ENCODE measurements at places on chromosomes 1 and 21. TPM values are rescaled to one million over a fixed set of nuclear protein-coding genes. Genes with fewer than 3 reads are reported as not detected.
A peak's percentile ranks its signal among the peaks of the same experiment; 100 is the strongest.

DNA sequence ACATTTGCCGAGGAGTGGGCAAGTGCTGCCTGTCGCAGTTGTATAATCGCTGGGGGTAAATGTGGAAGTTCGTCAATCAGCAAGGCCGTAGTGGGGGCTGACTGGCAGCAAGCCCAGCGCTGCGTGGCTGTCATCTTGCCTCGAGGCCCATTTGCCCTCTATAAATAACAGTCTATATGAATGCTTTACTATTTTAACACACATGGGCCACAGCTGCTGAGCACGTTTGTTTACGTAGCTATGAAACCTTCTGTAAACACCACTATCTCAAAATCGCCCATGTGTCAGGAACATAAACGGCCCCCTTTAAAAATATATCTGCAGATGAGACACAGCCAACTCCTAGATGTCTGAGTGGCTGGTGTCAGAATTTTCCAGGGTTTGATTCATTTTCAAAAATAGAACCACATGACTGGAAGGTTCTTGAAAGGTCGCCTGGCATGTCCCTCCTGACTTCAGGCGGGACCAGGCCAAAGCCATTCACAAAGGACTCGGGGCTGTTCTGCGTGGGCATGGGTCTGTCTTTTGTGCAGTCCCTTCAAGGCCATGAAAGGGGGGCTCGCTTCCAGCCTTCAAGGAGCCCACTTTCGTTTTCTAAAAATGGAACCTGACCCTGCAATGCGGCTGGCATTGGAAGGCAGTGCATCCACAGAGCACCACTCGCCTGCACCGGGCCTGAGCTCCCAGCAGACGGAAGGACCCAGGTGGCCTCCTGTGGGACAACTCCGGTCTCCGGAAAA, 205.5 kb downstream of the KCNJ6 start:
- no peaks in the 10 kb centered on the region for H3K27me3 ChIP-seq
- peaks cover 15% of the 10 kb centered on the region for H3K4me1 ChIP-seq
- no peak overlapping the region for H3K4me3 ChIP-seq
- no peaks in the 10 kb centered on the region for H3K36me3 ChIP-seq

DNA sequence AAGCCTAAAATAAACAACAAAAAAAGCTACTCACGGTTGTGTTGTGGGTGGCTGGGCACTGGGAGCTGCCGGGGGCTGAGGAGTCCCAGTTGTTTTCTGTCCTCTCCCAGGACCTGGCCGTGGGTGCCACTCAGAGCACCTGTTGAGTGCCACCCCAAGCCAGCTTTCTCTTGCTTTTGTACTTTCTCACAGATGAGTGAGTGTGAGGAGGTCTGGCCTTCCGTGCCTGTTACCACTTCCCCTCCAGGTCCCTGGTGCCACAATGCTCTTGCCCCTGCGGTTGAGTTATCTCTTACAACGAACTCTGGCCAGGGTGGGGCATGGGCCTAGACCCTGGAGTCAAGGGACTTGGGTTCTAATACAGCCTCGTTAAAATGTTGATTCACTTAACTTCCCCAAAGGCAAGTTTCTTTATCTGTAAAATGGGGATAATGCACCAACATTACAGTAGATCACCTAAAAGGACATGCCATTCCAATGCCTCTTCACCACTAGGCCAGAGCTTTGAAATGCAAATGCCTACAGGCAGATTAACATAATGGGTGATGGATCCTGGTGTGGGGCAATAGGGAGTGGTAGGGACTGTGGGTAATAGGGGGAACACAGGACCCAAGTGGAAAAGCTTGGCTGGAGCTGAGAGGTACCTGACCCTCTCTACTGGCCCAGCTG, at the start of gene CNR2:
Gene CNR2 (minus strand): TSS at position 151 of the 669 bp plus-strand sequence. CDS start 37,745 bp downstream, outside the sequence.
- no peaks in the 10 kb centered on the region for H3K36me3 ChIP-seq
- no peaks in the 10 kb centered on the region for H3K27me3 ChIP-seq
- H3K4me3 ChIP-seq: no peak within 1 kb of the TSS
- no peak for DNase-seq
- H3K27ac ChIP-seq: no peak within 1 kb of the TSS
- H3K4me1 ChIP-seq: no peaks in the 10 kb centered on the region

The ATG4C gene
- total RNA-seq: 9.0 TPM

The CFAP107 gene
- total RNA-seq: not detected

DNA sequence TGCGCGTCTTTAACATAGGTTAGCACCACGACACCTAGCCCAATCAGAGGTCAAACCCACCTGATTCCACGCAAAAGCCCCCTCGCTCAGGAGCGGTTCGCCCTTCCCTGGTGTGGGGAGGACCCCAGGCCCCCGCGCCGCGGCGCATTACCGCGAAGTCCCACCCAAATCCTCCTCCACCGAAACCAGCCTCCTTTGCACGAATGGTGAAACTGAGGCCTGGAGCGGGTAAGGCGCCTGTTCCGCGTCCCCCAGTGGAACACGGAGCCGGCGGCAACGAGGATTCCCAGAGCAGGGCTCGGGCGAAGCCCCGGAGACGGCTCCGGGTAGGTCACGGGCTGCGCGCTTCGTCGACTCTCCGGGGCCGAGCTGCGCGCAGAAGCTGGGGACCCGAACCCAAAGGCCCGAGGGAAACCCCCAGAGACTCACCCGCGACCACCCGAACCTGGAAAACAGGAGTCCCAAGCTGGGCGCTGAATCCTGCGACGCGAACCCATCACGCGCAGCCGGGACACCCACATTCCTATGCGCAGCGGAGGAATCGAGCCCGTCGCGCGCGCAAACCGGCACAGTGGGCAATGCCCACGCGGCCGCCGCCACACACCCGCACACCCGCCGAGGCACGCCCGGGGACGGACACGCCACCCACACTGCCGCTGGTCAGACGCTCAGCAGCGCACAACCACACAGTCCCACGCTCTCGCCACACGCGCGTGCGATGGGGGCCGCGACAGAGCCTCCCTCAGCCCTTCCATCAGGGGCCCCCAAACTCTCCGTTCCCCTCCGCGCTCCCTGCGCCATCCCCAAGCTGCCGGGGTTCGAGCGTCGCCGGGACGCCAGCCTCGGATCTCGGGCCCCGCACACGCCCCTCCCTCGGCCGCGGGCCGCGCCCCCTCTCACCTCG, 507 bp downstream of the GLIS1 start:
- H3K4me1 ChIP-seq: peaks cover 5% of the 10 kb centered on the region
- DNase-seq: peak; percentile 8
- H3K27ac ChIP-seq: no peak overlapping the region
- H3K36me3 ChIP-seq: no peaks in the 10 kb centered on the region

- peaks cover 9% of the 10 kb centered on the region for H3K4me1 ChIP-seq
- H3K36me3 ChIP-seq: no peaks in the 10 kb centered on the region
- no peak overlapping the region for H3K27ac ChIP-seq
- H3K4me3 ChIP-seq: no peak overlapping the region
- DNase-seq: no peak
Measured at GRCh38 chr1:30189818-30190500, 533.4 kb downstream of the MATN1 start.

GRCh38 chr1:101115112-101115511, 89.5 kb upstream of the DPH5 start:
- H3K36me3 ChIP-seq: no peaks in the 10 kb centered on the region
- H3K27ac ChIP-seq: no peak overlapping the region
- H3K4me1 ChIP-seq: peaks cover 17% of the 10 kb centered on the region
- no peak overlapping the region for H3K4me3 ChIP-seq
- no peak for DNase-seq

- H3K4me3 ChIP-seq: no peak overlapping the region
- no peaks in the 10 kb centered on the region for H3K27me3 ChIP-seq
- peak; percentile 93 for DNase-seq
- H3K27ac ChIP-seq: peak overlapping the region; percentile 99
Measured at GRCh38 chr1:167635156-167635648, 5.2 kb downstream of the RCSD1 start.

The TSPAN2 gene
- total RNA-seq: 26.6 TPM

- H3K4me3 ChIP-seq: no peak overlapping the region
- H3K27ac ChIP-seq: no peak overlapping the region
- peaks cover 17% of the 10 kb centered on the region for H3K4me1 ChIP-seq
- no peaks in the 10 kb centered on the region for H3K27me3 ChIP-seq
- H3K36me3 ChIP-seq: no peaks in the 10 kb centered on the region
- no peak for DNase-seq
Measured at GRCh38 chr1:173297798-173298391, 90.8 kb upstream of the TNFSF4 start.

- H3K4me1 ChIP-seq: peaks cover 2% of the 10 kb centered on the region
- peak; percentile 48 for DNase-seq
- no peaks in the 10 kb centered on the region for H3K36me3 ChIP-seq
- no peaks in the 10 kb centered on the region for H3K27me3 ChIP-seq
- no peak overlapping the region for H3K27ac ChIP-seq
Measured at GRCh38 chr21:42107881-42108553, 36.9 kb downstream of the UMODL1 start.

DNA sequence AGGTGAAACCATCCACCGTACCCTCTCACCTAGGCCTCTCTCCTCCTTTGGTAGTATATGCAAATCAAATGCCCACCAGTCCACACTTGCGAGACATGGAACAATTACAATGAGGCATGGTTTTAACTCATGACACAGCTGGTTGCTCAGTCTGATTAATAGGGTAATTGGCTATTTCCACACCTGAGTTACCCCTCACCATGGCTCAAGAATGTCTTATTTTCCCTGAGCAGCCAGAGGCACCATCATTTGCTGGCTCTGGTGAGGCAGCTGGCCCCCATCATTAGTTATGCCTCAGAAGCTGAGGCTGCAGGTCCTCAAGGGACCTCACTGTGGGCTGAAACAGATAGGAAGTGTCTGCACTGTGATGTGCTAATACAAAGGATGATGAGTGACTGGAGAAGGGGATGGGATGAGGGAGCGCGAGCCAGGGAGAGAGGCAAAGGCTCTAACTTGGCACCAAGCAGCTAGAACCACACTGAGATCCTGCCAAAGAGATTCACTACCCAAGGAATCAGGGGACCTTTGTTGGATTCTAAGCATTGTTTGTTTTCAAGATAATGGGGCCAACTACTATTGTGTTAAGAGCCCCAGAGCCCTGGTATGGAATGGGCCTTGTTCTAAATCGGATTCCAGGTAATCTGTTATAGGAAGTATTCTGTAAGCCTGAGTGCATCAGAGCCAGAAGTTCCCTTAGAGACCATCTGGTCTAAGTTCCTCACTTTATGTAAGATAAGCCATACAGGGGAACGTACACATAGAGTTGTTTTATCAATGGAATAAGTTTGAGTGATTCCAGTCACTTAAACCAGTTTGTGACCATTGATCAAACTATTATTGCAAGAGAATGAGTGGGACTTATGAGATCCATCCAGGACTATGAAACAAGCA, 80.0 kb upstream of the CNTN2 start:
- peaks cover 6% of the 10 kb centered on the region for H3K4me1 ChIP-seq
- no peaks in the 10 kb centered on the region for H3K36me3 ChIP-seq
- peaks cover 3% of the 10 kb centered on the region for H3K27me3 ChIP-seq
- DNase-seq: no peak
- H3K27ac ChIP-seq: no peak overlapping the region

GRCh38 chr1:52659851-52660596, 27.1 kb downstream of the SHISAL2A start:
- H3K27ac ChIP-seq: no peak overlapping the region
- no peak for DNase-seq
- H3K4me3 ChIP-seq: no peak overlapping the region
- H3K4me1 ChIP-seq: peaks cover 8% of the 10 kb centered on the region

- H3K36me3 ChIP-seq: no peaks in the 10 kb centered on the region
- H3K4me3 ChIP-seq: no peak overlapping the region
- H3K27ac ChIP-seq: no peak overlapping the region
Measured at GRCh38 chr1:154768456-154769125, 101.5 kb downstream of the KCNN3 start.

The SLFNL1 gene
- total RNA-seq: 3.0 TPM

- H3K4me1 ChIP-seq: no peaks in the 10 kb centered on the region
- no peaks in the 10 kb centered on the region for H3K36me3 ChIP-seq
- no peak overlapping the region for H3K27ac ChIP-seq
- DNase-seq: no peak
Measured at GRCh38 chr21:33203371-33203724, 26.4 kb upstream of the IFNAR2 start.

DNA sequence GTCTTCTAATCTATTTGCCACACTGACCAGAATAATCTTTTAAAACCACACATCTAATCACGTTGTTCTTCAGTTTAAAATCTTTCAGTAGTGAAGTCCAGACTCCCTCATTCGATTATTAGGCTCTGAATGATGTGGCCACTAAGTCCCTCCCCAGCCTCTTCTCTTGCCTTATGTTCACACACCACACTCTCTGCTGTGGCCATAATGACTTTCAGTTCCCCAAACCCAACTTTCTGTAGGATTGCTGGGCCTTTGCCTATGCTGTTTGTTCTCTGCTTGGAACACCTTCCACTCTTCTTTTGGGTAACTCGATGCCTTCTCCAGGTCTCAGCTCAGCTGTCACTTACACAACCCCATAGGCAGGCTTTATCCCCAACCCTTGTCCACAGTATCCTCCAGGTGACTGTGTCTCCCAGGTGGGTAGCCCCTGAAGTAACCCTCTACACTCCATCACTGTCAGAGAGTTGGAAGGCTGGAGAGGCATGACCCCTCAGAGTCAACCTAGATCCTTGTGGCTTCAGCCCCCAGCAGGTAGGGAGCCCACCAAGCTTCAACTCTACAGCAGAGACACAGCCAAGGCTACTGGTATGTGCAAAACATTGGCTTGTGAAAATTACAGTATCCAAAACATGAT, 8.4 kb upstream of the SLC37A1 start:
- no peaks in the 10 kb centered on the region for H3K27me3 ChIP-seq
- no peaks in the 10 kb centered on the region for H3K36me3 ChIP-seq
- H3K27ac ChIP-seq: no peak overlapping the region

The PATJ gene
- 9.8 TPM for total RNA-seq

GRCh38 chr1:156468693-156469345, 31.8 kb downstream of the MEF2D start:
- H3K27ac ChIP-seq: no peak overlapping the region
- H3K4me1 ChIP-seq: no peaks in the 10 kb centered on the region
- no peak for DNase-seq
- peaks cover 49% of the 10 kb centered on the region for H3K36me3 ChIP-seq

DNA sequence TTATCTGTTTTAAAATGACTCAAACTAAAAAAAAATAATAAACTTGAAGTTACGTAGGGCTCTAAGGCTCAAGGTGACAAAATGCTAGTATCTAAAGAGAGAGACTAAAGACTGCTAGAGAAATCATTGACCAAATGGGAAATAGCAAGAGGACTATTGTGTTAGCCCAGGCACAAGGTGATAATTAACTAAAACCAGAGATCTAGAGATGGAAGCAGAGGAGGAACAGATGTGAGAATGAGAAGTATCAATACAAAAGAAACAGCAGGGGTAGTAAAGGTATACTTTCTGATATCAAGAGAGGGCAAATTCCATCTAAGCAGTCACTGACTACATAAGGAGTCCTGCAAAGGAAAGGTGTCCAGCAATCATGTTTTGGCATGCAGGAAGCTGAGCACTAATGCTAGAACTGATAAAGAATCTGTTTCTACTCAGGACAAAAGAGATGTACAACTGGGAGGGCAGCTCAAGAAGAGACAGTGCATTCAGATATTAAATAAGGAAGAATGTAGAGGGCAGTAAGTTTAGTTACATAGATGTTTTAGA, 100.2 kb upstream of the GNG4 start:
- H3K4me3 ChIP-seq: no peak overlapping the region
- peaks cover 4% of the 10 kb centered on the region for H3K4me1 ChIP-seq
- no peaks in the 10 kb centered on the region for H3K27me3 ChIP-seq
- no peak for DNase-seq

The KRTAP11-1 gene
- total RNA-seq: not detected

- no peak overlapping the region for H3K4me3 ChIP-seq
- H3K27me3 ChIP-seq: no peaks in the 10 kb centered on the region
- no peak overlapping the region for H3K27ac ChIP-seq
- no peaks in the 10 kb centered on the region for H3K36me3 ChIP-seq
- no peaks in the 10 kb centered on the region for H3K4me1 ChIP-seq
Measured at GRCh38 chr1:226714148-226714547, 24.9 kb downstream of the ITPKB start.

The AMY1A gene
- not detected for total RNA-seq

GRCh38 chr1:168081373-168082007, 55.2 kb downstream of the GPR161 start:
- H3K27me3 ChIP-seq: no peaks in the 10 kb centered on the region
- no peak overlapping the region for H3K4me3 ChIP-seq
- peaks cover 9% of the 10 kb centered on the region for H3K36me3 ChIP-seq
- no peak overlapping the region for H3K27ac ChIP-seq

The BCL2L15 gene
- 4.5 TPM for total RNA-seq
